ENCODE measurements at places on chromosomes 2 and 18.

DNA sequence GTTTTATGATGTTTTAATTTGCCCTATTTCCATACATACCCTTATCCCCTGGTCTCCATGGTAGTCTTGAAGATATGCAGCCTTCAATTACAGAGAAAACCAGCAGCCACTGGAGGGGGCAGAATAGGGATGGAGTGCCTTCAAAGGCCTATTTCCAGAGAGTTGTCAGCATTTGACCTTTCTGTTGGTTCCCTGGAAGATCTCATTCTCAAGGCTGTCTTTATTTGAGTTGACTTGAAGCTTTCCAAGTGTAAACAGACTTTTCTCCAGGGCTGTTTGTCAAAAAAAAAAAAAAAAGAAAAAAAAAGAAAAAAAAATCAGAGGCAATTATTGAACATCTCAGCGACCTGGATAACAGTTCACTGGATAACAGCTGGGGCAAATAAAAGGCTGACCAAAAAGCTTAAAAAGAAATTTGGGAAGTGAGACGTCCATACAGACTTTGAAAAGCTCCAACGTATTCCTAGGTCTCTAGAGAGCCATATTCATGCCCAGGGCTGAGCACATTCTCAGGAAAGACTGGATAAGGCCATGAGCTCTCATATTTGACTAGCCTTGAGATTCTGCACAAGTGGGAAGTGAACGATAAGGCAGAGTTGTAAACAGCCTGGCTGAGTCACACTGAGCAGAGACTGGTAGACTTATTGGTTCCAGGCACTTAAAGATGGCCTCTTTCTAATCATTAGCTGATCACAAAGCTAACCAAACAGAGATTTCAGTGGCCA is 126.6 kb downstream of the VAPA start:
- DNase-seq: no peak

GRCh38 chr2:17470855-17471641 is 47.2 kb downstream of the RAD51AP2 start:
- DNase-seq: peak; percentile 81

- no peak for DNase-seq
Measured at GRCh38 chr2:14560716-14561115, 71.8 kb upstream of the LRATD1 start.

DNA sequence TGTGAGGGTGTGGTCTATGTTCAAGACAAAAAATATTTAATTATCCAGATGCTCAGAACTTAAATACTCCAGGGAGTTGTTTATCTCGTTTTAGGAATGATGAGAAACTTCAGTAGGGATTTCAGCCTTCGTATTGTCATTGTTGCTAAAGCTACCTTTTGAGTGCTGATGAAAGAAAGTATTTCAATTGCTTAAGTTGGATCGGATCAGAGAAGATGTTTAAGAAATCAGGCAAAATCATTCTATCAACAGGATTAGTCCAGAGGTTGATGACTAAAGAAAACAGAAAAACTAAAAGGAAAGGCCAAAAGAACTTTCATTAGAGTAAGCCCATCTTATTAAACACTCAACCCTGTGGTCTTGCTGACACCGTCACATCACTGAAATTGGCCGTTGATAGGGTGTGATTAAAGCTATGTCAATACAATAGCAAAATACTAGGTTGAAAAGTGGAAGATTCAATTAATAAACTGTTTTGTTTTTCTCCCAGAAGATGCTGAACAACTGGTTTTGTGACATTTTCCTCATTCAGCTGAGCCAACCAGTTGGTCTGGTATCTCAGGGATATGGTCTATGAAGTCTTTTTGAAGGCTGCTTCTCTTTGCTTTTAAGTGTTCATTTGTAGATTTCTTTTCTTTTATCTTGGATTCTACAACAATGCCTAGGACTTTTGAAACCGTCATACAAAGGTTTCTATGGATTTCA is 551.7 kb downstream of the SLC4A3 start:
- no peak for DNase-seq

GRCh38 chr18:77015771-77016710 is 116.5 kb downstream of the MBP start:
- no peak for DNase-seq

- no peak for DNase-seq
Measured at GRCh38 chr18:9941103-9941502, 27.3 kb downstream of the VAPA start.

DNA sequence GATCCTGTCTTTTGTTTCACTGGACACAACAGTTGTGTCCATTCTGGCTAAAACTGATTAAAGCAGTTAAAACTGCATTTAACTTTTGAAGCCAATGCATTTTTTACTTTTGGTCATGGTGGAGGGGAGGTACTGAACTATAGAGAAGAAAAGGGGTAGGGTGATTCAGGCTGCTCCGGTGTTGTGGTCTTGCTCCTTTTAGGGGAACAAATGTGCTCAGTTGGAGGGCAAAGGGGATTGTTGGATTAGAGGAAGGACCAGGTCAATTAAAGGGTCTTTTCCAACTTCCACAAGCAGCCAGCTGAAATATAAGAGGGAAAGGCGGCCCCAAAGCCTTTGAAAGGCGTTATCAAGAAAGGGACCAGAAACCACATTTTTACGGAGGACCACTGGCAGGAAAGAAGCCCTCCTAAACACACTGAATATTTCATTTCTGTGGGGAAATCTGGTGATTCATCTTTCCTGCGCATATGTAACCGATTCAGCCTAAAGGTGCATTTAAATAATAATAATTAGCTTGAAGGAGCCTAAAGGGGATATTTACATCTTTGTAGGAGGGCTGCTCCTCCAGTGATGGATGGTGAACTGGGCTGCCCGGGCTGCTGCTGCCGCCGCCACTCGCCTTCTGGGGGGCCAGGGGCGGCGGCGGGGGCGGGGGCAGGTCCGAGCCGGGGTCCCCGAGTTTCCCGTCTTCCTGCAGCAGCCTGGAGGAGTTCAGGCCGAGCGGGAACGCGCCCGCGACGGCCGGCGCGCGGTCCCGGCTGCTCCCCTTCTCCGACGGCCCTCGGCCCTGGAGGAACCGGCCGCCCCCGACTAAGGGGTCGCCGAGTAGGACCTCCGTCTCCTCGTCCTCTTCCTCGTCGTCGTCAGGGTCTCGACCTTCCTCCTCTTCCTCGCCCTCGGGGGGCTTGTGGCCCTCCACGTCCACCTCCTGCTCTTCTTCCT is 5.2 kb downstream of the SKOR2 start:
- DNase-seq: no peak

GRCh38 chr2:82137441-82137840 is 1832.9 kb upstream of the LRRTM1 start:
- DNase-seq: no peak

DNA sequence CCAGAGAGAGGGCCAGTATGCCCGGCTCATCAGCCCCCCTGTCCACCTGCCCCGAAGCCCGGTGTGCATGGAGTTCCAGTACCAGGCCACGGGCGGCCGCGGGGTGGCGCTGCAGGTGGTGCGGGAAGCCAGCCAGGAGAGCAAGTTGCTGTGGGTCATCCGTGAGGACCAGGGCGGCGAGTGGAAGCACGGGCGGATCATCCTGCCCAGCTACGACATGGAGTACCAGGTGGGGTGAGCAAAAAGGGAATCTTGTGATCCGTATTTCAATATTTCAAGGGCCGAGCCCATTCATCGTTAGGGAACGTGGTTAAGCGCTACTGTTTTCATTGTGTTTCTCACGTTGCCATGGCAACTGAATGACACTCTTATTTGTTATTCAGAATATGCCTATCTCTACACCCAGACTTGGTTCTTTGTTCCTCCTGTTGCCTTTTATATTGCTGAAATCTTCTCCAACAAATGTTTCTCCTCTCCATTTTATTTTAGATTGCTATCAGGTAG is 81.5 kb downstream of the NRP2 start:
- no peak for DNase-seq

DNA sequence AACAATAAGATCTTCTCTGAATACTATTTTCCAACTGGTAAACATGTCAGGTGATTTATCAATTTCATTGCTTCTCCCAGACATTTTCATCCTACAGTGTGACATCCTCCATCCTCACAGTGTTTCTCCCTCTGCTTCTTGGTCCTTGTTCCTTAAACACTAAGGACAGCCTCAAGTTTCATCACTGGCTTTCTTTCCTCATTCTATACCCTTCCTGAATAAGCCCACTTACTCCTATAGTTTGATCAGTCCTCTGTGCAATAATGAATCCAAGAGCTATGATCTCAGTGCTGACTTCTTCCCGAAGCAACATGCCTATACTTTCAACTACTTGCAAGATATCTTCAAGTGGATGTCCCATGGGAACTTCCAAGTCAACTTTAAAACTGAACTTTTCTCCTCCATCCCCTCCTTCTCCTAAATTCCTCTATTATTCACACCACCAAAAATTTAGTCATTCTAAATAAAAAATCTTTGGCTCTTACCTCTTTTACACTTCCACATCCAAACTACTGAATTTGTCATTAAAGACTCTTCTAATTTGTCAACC is 87.6 kb downstream of the FAM228A start:
- no peak for DNase-seq

DNA sequence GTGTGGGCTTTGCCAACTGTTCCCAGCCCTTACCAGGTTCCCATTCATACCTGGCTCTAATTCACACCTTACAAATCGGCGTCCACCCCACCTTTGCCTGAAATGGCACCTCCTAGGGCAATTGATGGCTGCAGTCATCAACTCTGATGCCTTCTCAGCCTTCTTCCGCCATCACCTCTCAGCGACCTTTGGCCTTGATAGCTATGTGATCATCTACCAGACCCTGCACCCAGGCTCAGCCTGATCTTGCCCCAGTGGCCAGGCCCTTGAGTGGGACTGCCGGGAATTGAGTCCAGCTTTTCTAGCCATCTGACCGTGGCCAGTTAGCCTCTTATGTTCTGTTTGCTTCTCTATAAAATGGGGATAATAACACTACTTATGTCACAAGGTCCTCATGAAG is 32.5 kb downstream of the PSD4 start:
- DNase-seq: no peak

- DNase-seq: no peak
Measured at GRCh38 chr2:224922142-224922727, 120.0 kb downstream of the DOCK10 start.

DNA sequence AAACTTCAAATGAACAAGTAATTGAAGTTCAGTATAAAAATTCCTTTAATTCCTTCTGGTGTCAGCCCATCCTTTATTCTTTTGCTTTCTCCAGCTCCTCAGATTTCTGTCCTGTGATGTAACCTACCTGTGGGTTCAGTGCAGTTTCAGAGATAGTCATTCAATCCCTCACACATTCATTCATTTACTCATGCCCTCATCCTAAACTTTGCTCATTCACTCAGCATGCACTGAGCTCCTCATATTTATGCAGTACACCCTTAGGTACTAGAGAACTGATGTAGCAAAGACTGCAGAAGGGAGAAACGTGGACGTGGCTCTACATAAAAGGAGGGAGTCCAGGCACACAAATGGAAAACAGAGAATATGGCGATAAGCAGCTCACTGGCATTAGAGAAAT is 45.3 kb upstream of the STAT1 start:
- DNase-seq: no peak

DNA sequence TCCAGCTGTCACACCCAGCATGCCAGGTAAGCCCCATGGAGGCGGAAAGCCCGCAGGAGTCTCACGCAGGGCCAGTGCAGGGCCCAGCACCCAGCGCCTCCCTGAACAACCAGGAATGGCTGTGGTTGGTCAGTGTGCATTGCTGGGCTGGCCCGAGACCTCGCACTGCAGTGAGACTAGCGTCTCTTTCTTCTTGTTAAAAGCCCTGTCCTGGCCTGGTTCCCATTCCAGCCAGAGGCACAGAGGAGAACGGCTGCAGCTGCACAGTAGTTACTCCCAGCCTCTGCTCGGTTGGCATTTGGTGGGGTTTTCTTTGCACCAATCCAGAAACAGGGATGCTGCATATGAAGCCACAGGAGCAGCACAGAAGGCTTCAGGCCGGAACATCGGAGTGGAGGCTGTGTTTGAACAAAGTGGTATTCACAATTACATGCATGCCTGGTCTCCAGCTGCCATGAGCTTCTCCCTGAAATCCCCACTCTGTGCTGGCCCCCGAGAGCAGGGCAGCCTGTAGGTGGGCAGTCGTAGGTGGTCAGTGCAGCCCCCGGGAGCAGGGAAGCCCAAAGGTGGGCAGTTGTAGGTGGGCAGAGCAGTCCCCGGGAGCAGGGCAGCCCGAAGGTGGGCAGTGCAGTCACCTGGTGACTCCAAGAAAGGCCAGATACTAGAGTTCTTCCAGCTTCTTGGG is 163.7 kb upstream of the PXDN start:
- DNase-seq: no peak

- no peak for DNase-seq
Measured at GRCh38 chr2:161178756-161179155, 18.5 kb downstream of the TANK start.

GRCh38 chr2:237722616-237723015 is 76.0 kb upstream of the RBM44 start:
- no peak for DNase-seq

GRCh38 chr2:238776003-238776760 is 71.7 kb upstream of the TWIST2 start:
- DNase-seq: no peak

Data from HS-27A (cell line).